ENCODE measurements at places on chromosomes 3 and 15.

DNA sequence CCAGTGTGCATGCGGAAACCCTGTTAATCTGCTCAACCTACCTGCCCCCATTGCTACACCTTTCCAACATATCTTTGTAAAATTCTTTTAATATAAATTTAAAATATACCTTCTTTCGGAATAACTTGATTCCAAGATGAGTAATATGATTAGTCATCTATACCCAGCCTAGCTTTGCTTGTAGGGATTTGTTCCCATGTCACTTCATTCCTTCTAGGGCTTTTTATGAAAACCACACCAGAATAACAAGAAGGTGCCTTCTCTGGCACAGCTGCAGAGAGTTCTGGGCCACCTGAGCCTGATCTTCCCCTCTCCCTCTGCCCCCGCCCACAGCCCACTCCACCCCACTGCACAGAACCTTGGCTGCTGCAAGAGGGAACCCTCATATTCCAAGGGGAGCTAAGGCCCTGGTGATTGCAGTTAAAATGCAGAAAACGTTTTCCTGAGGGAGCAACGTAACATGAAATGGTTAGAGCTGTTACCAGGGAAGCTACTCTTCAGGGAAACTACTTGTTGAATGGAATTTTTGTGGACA lies 38.6 kb upstream of the HACD2 start:
- DNase-seq: no peak

DNA sequence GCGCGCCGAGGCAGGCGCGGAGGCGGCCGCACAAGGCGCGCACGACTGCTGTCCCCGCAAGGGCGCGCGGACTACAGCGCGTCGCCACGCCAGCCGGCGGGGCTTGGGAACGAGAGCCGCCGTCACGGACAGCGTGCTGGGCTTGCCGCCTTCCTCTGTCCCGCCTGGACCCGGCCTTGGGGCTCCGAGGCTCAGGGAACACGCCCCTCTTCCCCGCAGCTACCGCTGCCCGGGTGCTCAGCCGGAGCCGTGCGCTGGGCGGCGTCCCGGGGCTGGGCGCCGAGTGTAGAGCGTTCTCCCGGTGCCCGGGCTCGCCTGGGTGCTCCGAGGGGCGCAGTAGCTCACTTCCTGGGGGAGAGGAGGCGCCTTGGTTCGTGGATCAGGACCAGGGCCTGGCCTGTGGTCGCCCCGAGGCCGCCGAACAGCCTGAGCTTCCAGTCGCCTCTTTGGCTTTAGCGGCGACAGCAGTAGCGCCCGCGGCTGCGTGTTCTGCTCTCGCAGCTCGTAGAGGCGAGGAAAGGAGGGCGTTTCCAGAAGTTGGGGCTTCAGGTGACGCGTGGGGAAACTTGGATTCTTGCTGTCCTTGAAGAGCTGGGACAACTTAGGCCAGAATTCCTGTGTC lies 226.7 kb upstream of the C2CD4B start:
- DNase-seq: peak; percentile 14

DNA sequence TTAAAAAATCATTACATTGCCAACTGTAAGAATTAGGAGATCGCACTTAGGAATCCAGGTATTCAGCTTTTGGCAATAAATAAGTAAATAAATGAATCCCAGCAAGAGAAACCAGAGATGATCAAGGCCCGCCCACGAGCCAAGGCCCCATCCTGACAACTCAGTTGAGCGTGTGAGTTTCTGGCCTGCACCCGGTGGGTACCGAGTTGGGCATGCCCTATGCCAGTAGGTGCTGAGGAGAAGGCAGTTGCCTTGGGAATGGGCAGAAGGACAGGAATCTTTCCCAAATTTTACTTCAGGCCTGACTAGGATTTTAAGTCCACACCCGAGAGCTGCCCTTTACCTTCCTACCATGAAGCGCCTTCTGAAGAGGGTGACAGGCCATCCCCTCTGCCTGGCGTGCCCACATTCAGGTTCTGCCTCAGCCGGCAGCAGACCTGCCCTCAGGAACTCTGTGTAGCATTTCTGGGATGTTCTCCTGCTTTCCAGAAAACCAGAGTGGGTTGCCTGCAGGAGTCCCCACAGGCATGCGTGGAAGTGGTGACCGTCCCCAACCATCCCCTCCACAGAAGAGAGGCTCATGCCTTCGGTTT lies 99.3 kb upstream of the ALDH1A3 start:
- DNase-seq: no peak

- no peak for DNase-seq
Observed at GRCh38 chr15:71364117-71364584, 248.9 kb downstream of the THSD4 start.

DNA sequence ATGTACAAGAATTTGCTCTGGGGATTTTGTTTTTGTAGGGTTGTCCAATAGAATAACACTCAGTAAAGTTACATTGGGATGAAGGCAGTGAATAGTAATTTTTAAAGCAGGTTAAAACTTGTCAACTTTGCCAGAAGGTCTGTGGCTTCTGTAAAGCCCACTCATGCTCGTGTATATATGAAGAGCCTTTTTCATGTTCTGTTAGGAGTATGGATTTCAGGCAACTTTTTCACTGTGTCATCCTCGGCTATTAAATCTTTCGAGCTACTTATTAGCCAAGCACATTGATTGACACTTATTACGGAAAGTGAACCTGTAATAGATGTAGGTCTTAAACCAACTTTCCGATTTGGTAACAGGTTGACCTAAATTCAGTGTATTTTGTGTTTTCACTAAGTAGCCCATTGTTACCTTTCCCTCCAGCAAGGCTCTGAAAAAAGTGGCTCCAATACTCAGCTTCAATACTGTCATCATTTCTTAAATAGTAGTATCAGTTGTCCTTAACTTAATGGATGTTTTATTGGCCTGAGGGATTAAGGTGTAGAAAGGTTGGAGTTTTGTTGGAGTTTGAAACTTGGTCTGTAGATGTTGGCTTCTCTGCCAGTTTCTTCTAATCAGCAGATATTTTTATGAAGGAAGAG lies 1.7 kb downstream of the PAK2 start:
- no peak for DNase-seq

- DNase-seq: peak; percentile 80
Observed at GRCh38 chr3:51966016-51966415, 1.2 kb downstream of the PCBP4 start.

DNA sequence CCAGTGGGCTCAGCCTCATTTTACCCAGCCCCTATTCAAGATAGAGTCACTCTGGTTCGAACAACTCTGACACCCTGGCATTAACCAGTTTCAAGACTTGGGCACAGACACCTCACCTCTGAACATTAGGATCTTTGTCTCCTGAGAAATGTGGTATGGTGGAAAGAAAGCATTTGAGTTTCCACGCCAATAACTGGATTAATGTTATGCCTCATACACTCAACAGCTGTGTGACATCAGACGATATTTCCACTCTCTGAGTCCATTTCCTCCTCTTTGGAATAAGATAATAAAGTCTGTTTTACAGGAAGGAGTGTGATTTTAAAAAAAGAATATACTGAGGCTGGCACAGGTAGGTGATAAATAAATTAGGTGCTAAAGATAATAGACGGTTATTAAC lies 121.3 kb upstream of the CHL1 start:
- no peak for DNase-seq

Measured in hypothalamus (tissue), 51 donors.